Stimulated activated CD8-positive, alpha-beta memory T cell treated with anti-CD3 and anti-CD28 coated beads, Interleukin-7, amount 100 ng/mL, for 1 hour (primary cell): ENCODE measurements at places on chromosomes 7 and 10.

DNA sequence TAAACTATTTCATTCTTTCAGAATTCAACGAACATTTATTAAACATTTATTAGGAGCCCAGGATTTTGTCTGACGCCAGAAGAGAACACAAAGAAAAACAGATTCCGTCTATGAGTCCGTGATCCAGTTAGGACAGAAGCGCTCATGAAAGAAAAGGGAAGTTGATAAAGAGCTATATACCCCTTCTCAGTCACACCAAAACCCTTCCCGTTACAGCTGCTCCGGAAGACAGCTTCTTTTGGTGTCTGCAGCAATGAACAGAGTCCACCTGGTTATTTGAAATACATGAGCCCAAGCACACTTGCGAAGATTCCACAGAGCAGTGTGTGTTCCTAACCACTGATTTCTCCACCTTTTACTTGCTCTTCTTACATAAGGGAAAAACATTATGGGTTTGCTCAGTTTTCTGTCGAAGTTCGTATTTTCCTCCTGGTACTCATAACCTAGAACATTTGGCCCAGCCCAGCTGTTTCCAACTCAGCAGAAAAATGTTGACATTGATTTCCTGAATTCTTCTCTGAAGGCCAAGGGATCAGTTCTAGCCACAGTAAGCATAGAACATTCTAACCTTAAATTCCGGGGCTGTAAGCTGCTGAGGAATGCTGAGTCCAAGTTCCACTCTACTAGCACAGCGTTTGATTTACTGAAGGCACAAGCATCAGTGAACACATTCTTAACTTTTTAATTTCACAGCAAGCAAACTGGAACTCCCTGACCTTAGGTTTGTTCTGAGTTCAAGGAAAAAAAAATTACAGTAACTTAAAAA, 206.5 kb downstream of the SORCS1 start:
- DNase-seq = no peak

DNA sequence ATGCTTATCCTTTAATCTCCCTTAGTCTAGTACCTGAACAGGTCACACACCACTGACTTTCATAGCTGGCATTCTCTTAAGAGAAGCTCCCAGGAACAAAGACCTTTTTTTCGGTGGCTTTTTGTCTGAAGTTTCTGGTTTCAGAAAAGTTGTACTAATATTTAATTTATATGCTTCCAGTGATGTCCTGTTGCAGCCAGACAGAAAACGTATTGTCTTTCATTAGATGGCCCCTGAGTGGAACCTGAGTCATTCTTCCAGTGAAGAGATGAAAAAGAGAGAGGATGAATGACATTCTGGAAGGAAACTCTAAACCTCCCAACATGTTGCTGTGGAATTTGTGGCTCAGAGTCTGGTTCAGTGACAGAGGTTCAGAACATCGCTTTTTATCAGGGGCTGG, 274.8 kb upstream of the TAC1 start:
- DNase-seq = no peak

DNA sequence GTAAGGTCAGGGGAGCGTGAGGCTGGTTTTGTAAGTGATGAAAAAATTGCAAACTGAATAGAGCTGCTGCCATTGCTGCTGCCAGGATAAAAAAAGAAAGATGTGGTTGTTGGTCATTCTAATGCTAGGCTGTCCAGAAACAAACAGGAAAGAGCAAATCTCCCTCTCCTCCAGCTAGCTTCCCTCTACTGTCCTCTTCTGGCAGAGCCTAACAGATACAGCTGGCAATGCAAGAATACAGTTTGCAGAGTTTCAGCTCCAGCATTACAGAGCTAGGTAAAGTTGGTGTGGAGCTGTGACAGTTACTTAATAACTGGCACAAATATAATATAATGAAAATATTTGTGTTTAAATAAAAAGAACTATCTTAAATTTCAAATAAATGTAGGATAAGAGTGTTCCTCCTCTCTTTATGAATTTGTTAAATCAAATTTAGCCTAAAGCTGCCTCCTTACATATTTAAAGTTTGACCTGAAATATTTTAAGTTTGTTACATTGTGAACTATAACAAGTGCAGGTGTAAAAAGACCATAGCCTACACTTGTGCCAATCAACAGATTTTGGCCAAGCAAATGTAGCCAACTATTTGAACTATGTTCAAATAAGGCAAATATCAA, 407.7 kb downstream of the SH2D4B start:
- DNase-seq = no peak

DNA sequence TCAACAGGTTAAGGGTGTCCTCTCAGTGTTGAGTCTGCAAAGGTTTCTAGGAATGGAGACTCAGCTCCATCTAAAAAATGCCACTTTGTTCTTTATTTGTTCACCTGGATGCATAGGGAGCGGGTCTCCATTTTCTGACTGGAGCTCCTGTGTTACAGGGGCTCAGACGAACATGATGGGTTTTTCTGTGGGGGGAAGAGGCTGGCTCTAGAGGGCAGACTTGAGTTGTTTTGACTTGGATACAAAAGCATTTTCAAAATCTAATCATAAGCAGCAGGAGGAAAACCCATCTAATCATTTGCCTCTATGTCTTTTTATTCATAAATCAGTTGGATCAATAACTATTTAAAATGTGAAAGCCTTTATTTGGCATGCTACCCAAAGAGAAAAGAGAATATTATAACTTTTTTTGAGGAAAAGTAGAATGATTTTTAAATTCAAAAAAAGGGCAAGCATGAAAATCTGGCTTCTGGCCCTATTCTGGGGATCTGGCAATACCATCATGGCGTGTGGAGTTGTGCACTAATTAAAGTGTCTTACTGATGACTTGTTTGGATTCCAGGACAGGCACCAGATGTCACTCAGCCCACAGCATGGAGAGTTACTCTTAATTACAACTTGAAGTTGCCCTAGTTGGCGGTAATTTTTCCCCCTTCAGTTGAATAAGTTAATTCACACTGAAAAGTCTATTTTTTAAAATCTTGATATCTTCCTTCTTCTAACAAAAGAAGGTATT, 594.9 kb downstream of the REEP3 start:
- DNase-seq = no peak

DNA sequence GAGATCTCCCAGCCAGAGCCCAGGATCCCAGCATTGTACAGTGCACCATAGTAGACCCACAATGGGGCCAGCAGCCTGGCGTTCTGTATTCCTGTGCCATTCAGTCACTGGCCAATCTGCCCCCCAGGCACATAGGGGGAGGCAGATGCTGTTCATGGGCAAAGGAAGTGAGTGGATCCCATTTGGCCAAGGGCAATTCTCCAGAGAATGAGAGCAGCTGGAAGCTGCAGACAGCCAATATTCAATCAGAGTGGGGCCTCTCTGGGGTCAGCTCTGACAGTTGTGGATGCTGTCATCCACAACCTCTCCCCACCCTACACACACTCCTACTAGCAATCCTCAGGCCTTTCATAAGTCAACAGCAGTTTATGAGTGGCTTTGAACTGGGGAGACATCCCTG, 17.5 kb downstream of the STEAP1B start:
- DNase-seq = no peak

DNA sequence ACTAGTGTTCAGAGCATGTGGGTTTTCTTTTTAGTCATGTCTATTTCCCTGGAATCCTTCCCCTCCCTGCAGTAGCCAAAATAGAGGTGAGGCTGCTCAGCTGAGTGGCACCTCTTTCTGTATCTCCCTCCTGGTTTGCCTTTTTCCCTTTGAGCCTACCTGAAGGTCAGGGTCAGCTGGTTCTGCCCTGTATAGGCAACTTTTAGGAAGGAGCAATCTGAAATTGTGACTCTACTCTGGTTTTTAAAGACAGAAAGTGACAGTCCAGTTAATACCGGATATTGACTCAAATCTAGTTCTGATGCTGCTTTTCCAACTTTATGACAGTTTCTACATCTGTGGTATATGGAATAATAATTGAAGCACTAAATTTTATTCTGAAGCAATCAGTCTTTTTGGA, 26.0 kb downstream of the CCM2 start:
- no peak for DNase-seq

DNA sequence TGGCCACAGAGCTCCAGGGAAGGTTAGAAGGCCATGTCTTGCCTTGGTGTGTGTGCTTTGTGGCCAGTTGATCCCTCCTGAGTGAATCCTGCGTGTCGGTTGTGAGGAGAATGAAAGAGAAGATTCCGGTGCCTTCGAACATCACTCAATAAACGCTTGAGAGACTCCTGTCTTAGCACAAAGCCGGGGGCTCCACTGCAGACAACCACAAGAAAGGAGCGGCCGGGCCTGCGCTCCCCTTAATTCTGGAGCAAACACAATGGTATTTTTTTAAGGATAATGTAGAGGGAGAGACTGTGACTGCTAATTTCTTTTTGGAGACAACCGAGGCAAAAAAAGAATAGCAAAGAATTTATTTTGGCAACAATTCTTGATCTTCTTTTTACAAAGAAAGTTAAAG, 286.8 kb upstream of the SHH start:
- DNase-seq = no peak

DNA sequence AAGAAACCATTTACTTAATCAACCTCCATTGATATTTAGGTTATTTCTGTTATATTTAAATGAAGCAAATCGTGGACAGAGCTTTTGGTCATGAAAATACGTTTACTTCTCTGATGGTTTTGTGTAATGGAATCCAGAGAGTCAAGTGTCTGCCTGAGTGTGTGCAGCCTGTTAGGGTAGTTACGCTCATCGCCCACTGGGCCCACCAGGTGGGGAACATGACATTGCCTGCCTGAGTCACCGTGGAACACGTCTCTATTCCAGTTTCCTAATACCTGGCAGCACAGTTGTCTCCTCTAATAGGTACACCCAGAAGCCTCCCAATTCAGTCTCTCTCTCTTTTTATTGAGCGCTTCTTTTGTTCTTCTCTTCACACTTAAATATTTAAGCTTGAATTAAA, 91.0 kb downstream of the ADCY1 start:
- DNase-seq = no peak

DNA sequence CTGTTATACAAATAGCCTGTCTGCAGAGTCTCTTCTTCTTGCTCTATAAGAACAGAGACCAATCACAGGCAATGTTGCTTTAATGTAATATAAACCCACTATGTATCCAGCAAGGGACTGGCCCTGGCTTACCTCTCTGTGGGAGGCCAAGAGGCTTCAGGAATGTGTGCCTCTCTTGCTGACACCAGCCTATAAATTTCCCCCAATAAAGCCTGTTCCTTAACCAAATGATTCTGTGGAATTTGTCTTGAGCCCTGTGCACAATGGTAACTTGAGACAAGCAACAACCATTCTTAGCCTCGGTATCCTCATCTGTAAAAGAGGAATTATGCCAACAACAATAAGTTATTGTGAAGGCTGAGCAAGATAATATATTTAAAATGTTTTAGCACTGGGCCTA, 563.7 kb downstream of the GRM8 start:
- no peak for DNase-seq
